ENCODE measurements at places on chromosomes 11 and 22.

DNA sequence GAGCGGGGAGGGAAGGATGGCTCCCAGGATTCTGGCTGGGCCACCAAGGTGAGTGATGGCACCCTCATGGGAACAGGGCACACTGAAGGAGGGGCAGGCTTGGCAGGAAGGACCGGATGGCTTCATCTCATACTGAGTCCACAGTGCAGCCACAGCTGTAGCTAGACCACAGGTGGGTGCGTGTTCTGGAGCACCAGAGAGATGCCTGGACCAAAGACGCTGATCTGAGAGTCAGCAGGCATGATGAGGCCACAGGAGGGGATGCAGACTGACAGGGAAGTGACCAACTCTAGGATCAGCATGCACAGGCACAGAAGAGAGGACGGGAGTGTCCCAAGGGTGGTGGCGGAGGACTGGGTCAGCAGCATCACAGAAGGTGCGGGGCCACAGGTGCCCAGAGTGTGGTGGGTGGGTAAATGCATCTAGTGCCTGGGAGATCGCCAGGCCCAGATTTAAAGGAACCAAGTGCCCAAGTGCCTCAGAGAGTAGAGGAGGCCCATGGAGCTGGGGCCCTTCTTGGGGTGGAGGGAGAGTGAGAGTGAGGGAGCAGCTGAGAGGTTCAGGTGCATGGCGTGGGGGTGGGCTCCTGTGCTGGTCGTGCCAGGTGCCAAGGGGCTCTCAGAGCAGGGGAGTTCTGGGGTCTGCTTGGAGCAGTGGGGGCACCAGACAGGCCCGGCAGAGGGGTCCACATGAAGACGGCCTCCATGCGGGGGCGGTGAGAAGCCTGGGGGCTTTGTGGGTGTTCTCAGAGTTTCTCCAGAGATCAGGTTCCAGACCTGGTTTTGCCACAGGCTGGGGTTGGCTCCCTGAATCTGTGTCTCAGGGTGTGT is 113.7 kb downstream of the CEP164 start:
- no peak for DNase-seq

DNA sequence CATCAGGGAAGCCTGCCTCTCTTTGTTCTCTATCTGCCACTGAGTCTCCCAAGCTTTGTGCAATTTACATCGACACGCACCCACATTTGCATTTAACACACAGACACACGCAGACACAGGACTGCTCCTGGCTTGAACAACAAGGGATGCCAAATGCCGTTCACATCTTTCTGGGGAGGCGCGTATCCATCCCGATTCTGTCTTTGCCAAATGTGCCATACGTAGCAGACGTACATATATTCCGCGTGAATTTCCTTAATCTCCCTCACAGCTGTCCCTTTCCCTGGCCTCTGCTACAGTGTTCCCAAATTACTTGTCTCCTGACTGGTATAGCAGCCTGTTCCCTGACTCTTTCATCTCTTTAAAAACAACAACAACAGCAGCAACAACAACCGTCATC is 409.5 kb downstream of the MIAT start:
- no peak for DNase-seq

GRCh38 chr11:75814677-75815344 is at the start of gene UVRAG:
UVRAG (plus strand) TSS chr11:75815210; CDS start chr11:75815408, 198 bp downstream.
- peak; percentile 97 for DNase-seq

GRCh38 chr11:41051919-41052635 is 407.4 kb downstream of the LRRC4C start:
- no peak for DNase-seq

DNA sequence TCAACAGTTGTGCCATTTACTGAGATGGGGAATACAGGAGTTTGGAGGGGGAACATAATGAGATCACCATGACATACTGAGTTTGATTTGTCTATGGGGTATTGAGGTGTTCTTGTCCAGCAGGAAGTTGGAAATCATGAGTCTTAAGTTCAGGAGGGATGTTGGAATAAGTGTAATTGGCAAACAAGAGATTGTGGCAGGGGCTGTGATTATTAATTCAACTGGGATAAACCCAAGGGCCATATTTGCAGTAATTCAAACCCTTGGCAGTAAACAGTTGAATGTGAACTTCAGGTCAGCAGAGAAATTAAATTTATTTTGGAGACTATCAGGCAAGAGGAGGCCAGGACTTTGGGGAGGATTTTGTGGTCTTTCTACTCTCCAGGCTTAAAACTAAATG is 33.4 kb downstream of the ADM start:
- DNase-seq = no peak

DNA sequence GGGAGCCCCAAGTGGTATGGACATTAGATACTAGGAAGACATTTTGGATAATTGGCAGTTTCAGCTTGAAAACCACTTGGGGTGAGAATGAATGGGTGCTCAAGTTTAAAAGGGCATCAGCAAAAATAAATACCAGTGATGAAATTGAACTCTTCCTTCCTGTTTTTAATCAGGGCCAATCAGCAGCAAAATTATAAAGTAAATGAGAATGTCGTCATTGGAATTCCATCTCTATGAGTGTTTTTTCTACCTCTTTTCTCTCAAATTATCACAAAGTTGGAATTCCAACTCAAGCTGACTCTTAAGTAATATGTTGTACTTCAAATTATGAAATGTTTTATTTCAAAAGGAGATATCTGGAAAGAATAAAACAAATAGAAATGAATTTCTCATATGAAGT is 730.6 kb downstream of the METTL15 start:
- DNase-seq = no peak

DNA sequence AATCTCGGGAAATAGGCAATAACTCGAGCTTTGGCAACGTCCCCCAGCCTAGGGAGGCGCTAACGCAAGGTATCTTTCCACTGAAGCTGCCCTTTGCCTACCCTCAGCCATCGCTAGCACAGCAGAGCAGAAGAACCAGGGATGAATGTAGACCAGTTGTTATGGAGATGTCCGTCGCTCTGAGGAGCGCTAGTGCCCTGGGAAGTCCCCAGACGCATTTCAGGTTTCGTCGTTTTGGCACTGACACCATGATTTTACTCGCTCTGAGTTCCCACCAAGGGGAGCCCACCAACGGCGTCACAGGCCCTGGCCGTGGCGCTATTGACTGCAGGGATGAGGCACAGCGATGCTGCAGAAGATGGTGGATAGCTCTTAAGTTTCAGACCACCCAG is 22.7 kb upstream of the BDNF start:
- DNase-seq = no peak

DNA sequence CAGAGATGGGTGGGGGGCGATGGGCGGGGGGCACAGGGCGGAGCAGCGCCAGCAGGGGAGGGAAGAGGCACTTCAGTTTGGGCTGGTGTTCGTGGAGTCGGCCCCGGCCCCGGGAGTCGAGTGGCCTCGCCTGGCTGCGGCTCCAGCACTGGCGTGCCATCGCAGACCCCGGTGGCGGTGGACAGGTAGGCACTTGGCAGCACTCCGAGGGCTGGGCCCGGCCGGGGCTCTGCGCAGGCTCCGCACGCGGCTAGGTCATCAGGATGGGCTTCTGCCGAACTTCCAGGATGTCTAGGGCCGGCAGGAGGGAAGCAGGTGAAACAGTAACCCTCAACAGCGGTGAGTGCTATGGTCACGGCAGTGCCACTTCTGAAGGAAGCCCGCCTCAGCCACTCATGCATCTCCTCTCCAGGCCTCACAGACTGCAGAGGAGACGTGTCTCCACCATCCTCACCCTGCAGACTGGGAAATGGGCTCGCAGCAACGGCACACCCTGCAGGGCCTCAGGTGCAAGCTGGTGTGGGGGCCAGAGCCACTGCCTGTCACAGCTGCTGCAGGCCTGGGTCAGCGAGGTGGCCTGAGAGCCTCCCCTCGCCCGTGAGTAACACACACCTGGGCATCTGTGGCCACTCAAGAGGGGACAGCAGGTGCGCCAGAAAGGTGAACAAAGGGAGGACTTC is 33.3 kb downstream of the NUP50 start:
- DNase-seq = no peak

- no peak for DNase-seq
Observed at GRCh38 chr11:94400050-94400449, 1.2 kb downstream of the GPR83 start.

Data from left ventricle myocardium inferior (tissue), 1 donor.